CD4-positive, alpha-beta T cell treated with Interleukin-15 for 1 hour (primary cell): ENCODE measurements at places on chromosomes 11 and 22.

GRCh38 chr11:35316161-35316560, 103.2 kb downstream of the SLC1A2 start:
- no peak for DNase-seq

DNA sequence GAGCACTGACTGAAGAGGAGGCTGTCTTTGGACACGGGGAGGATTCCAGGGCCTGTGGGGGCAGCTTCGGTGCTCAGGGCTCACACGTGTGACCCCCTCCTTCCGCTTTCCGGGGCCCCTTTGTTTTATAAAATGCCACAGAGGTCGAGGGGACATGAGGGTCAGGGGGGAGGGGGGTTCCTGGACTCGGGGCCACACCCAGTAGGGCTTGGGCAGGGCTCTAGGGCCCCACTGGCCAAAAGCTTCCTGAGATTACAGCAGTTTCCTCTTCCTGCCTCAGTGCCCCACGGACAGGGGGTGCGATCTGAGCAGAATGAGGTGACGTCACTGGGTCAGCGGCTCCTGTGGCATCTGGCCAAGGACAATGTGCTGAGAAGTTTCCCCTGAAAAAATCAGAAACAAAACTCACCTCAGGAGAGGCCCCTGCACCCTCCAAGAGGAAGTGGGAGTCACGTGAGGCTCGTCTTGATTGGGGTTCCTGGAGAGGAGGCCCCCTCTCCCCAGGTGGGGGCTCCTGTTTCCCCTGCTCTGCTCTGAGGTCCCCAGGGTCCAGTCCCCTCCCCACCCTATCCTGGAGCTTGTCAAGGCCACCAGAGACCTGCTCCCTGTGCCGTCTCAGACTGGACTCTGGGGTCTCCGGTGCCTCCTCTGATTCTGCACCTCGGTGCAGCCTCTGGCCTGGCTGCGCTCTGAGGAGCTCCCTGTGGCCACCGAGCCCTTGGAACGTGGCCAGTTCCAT, 6.4 kb upstream of the IFITM3 start:
- DNase-seq, result peak; percentile 85

DNA sequence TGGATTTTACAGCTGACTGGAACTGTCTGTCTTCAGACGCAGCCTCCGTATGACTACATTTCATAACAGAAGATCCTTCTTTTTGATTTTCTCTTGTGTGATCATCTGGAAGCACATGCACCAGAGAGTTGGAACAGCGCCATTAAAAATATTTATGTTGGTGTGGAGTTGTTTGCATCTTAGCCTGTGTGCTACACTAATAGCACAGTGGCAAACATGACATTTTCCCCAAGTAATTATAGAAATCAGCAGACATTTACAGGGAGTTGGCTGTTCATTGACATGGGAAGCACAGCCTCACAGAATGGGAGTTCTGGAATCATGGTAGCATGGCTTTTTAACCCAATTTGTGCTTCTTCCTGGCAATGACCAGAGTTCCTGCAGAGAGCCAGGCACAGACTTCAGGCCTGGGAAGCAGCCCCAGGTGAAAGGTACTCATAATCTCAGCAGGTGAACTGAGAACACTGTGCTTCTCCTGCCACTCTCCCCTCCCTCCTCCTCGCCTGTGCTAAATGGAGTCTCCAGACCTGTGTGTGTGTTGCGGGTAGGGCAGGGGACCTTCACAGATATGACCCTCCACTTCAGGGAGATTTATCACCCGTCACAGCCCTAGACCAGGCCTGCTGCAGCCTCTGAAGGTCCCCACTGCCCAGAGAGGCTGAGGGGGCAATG, 82.8 kb upstream of the PLET1 start:
- DNase-seq, result no peak

- no peak for DNase-seq
Measured at GRCh38 chr11:104650234-104650633, 248.0 kb downstream of the CASP12 start.

DNA sequence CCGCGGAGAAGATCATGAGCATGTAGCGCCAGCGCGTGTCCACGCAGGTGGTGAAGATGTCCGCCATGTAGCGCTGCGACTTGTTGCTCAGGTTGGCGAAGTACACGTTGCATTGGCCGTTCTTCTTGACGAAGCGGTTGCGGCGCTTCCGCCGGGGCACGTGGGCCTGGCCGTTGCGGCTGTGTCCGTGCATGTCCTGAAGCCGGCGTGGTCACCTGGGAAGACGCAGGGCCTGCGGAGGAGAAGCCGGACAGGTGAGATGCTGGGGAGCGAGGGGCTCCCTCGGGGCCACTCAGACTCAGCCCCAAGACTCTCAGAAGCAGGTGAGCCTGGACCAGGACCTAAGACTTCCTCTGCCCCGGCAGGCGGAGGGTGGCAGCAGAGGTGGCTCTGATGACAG, 27.1 kb downstream of the KCNJ4 start:
- DNase-seq, result no peak

DNA sequence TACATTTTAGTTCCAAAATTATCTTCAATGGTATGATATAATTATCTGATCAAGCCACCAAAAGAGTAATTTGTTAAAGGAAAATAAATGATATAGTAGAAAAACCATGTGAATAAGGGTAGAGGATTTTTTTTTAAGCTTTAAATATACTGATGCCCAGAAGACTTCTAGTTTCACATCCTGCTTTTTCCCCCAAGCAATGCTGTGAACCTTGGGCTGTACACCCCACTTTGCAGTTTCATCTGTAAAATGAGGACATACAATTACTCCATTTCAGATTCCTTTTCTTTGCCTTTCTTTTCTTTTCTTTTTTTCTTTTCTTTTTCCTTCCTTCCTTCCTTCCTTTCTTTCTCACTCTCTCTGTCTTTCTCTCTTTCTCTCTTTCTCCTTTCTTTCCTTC, 1125.4 kb downstream of the DLG2 start:
- no peak for DNase-seq

DNA sequence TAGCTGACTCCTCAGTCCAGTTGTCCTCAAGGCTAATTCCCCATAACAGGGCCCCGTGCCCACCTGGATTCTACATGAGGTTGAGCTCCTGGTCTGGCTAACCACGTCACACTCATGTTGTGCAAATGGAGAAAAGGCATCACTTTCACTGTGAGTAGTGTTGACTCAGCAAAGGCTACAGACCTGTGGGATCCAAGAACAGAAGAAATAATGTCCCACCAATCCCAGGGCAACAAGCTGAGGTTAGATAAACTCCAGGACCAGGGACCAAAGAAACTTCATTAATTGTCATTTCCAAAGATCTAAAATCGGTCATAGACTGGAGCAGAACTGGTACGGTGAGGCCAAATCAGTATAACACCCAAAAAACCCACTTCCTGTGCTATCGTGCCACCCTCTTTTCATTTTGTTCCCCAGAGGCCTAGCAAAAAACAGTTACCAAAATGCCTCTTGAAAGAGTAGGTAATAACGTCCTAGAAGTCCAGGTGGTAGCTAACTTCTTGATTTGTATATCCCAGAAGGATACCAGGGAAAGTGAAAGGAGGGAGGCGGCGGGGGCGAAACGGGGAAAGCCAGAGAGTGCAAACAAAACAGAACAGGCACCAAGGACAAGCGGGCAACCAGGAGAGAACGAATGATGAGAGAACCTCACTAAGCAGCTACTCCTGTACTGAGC, 1.4 kb downstream of the PCSK7 start:
- no peak for DNase-seq

GRCh38 chr11:125267548-125267947, 103.0 kb downstream of the PKNOX2 start:
- no peak for DNase-seq

DNA sequence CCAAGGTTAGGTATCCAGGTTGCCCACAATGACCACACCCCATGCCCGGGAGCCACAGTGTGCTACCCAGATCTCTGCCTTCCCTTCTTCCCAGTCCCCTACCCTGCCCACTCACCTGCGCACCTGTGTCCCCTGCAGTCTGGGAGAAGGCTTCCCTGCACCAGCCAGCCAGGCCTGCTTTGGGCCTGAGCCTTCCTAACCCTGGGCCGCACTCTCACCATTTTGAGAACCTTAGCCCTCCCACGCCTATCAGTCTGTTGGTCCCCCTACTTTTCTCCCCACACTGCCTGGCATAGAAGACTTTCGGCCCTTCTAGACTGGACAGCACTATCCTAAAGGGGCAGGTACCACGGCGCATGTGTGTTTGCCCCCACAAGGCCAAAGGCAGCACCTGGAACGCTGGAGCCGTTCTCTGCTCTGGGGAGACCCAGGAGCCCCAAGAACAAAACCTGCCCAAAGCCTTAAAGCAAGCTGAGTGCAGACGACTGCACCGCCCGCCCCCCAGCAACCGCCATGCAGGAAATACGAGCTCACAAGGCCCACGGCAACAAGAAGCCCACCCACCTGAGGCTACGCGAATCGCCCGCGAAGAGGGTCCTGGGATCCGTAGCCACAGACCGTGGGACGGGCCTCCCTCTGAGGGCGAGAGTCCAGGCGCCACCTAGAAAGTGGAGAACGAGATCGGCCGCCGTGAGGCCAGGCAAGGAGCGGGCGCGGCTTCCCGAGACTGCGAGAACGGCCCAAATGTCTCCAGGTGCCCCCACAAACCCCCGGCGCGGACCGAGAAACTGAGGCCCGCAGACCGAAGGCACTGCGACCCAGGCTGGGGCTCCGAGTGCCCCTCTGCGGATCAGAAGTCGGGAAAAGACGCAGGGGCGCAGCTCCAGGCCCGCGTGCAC, 546 bp downstream of the GNB1L start:
- no peak for DNase-seq

DNA sequence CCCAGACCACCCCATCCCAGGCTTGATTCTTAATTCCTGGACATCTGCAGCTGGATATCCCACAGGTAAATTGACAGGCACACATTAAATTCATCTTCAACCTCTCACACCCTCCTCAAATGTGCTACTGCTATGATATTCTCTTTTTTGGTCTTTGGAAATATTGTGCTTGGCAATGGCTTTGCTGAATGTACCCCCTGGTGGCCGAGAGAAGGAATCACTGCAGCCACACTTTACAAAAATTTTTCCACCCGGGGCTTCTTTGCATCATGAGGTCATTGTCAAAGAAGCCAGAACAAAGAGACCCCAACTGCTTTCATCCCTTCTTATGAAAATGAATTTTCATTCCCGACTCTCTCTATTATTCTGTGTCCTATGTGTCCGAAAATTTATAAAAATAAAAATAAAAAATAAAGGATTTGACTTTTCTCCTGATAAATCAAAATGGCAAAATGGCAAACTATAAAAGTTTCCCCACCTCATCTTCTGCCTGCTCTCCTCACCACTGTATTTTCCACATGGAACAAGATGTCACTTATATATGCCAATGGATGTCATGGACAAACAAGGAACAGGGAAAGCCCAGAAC, 15.0 kb upstream of the CYB5R2 start:
- no peak for DNase-seq

GRCh38 chr11:131248588-131248987, 121.8 kb upstream of the NTM start:
- no peak for DNase-seq

DNA sequence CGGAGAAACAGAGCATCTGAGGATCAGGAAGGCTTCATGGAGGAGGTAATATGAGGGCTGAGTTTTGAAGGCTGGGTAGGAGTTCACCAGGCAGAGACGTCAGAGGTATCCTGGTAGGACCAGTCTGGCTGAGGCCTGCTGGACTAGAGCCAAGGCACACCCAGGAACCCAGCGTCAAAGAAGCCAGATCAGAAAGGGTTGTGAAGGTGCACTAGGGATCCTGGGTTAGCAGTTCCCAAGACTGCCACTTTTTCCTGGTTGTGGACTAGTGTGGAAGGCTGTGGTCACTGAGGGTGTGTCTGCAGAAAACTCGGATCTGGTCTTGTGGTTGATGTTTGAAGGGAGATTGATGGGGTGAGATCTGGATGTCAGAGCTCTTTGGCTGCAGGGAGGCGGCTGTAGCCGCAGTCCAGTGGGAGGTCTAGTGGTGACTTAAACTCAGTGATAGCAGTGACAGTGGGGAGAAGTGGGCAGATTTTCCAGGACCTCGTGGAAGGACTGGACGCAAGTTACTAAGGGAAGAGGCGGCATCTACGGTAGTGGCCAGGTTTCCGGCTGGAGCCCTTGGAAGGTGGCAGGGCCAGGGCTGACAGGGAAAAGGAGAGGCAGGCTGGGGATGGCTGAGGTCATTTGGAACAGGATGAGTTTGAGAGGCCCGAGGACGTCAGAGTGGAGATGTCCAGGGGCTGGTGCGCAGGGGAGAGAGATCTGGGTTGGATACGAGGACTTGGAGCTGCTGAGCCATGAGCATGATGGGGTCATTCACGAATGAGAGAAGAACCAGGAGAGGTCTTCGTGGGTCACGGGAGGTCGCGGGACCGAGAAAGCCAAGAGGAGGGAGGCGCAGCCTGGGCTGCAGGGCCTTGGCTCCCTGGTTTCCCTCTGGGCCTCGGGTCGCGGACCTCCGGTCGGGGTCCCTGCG, 10.9 kb downstream of the RELA start:
- DNase-seq, result no peak

- no peak for DNase-seq
Measured at GRCh38 chr11:72617080-72617762, 57.0 kb downstream of the PDE2A start.

- DNase-seq, result no peak
Measured at GRCh38 chr22:39877079-39877845, 16.3 kb downstream of the ENTHD1 start.

DNA sequence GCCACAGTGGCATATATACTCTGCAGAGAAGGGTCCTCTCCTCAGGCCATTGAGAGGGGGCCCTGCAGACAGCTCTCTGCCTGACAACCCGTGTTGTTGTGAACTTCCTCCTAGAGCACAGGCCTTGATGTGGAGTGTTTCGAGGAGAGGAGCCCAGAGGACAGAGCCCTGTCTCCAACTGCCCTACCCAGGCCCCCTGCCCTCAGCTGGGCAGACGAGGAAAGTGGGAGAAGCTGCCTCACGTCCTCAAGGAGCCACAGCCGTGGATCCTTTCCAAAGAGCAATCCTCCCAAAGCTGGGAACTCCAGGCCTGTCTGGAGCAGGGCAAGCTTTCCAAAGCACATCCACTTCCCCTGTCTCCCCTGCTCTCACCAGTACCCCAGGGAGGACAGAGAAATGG, 10.7 kb downstream of the LMO1 start:
- DNase-seq, result no peak

DNA sequence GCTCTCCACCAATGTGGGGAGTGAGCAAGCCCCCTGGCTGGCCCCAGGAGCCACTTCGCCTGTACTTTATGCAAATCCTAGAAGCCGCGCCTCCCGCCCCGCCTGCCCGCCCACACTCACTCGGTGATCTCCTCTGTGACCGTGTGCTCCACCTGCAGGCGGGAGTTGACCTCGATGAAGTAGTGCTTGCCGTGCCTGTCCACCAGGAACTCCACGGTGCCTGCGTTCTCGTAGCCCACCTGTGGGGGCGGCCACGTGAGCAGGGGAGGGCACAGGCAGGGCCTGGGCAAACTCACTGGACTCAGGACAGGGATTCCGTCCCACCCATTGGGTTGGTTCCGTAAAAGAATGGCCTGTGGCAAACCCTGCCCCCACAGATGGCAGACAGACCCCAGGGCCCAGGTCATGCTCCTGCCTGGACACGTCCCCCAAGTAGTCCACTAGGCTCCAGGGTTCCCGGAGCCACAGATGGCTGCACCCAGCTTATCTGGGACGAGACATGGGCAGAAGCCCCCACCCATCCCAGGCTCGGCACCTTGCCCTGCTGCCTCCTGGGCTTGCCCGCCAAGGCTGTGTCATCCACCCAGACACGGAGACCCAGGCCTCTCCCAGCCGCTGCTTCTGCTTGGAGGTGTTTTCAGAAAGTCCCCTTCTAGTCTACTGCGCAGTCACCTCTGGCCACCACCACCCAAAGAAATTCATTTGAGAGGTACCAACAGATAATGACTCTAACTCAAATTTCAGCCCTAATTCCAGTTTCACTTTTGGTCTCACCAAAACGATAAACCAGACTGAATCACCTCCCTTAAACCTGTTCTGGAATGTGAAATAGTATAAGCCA, 12.1 kb downstream of the LRFN4 start:
- DNase-seq, result peak; percentile 76
